ENCODE measurements at places on chromosomes 12 and 14.

DNA sequence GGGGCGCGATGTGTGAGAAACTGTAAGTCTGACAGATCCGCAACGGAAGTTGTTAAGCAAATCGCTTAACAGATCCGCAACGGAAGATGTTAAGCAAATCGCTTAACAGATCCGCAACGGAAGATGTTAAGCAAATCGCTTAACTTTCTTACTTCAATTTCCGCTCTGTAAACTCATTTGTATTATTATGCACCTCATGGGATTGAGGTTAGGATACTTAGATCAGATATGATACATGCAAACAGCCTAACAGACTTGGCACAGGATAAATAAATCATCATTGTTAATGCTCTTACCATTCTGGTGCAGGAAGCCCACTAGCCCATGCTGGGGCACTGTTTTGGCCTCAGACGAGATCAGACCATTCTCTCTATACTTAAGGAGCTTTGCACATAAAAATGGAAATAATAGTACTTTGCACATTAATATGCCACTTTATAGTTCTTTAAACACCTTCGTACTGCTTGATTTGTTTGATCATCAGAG is 399 bp downstream of the NCAPD2 start:
- DNase-seq, result no peak

DNA sequence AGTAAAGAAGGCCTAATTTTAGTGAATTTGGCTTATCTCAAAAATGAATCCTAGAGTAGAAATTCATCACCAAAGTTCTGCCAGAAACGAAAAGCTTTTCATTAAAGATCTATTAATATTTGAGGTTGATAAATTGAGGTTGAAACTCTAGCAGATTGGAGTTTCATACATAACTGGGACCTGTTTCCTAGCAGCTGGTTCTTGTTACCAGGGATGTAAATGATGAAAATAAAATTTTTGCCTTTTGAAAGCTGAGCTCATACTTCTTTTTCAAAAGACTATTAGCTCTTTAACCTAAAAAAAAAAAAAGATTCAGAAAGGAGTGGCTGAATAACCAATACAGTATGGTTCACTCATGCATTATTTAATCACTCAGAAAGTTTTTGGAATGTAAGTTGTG is 98.3 kb downstream of the PTGER2 start:
- DNase-seq, result no peak

DNA sequence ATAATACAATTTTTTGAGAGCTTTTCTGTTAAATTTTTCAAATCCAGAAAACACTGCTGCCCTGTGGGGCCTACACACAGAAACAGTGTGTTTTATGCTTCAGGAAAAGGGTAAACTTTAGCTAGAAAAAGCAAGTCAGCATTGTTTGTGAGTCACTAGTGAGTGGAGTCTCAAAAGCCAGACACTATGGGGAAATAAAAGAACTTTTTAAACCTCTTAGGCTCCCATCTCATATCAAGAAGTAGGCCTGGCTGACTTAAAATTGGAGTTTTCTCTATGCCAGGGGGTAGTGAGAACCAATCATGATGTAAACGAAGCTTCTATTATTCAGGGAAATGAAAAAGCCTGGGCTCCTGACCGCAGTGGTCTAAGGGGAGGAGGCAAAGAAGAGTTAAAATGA is 12.6 kb downstream of the GPR65 start:
- DNase-seq, result no peak

- DNase-seq, result no peak
Observed at GRCh38 chr14:34012978-34013720, 62.3 kb upstream of the EGLN3 start.

DNA sequence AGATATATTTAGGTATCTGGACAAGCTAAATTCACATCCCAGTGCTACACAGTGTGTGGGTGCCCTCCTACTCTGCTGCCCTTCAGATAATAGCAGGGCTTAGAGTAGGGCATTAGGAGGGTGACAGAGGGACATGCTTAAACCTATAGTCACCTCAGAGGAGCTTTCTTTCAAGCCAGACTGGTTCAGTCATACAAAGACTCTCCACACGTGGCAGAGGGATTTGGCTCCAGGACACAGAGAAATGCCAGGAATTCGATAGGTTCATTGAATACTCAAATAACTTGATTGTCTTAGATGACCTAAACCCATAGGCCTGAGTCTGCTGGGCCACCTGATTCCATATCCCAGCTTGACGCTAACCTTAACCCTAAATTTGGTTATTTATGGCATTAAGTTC is 163.5 kb downstream of the TPH2 start:
- DNase-seq, result no peak

- no peak for DNase-seq
Observed at GRCh38 chr14:68065322-68065721, 245.7 kb downstream of the RAD51B start.

DNA sequence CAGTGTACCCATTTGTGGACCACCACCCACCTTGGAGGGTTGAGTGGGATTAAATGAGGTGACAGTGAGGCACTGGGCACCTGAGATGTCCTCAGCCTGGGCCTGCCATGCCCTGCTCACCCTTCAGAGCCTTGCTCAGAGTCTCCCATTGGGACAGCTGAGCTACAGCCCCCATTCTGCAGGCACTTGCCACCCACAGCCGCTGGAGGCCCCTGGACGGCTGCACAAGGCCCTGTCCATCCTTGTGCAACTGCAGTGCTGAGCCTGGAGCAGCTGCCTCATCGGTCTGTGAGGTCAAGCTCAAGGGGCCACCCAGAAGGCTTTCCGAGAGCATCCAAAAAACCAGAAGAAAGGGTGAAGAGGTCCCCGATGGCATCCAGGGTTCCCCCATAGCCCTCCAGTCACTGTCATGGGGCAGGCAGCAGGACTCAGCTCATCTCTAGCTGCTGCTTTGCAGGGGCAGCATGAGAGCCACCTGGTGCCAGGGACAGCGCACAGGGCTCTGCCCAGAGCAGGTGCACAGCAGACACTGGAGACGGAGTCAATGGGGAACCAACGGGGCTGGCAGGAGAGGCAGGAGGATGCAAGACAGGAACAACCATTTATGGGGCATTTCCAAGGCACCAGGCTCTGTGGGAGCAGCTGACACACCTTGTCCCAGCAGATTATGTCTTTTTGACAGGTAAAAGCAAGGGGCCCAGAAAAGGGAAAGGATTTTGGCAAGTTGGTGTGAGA is 84.6 kb downstream of the ARL6IP4 start:
- DNase-seq, result no peak

DNA sequence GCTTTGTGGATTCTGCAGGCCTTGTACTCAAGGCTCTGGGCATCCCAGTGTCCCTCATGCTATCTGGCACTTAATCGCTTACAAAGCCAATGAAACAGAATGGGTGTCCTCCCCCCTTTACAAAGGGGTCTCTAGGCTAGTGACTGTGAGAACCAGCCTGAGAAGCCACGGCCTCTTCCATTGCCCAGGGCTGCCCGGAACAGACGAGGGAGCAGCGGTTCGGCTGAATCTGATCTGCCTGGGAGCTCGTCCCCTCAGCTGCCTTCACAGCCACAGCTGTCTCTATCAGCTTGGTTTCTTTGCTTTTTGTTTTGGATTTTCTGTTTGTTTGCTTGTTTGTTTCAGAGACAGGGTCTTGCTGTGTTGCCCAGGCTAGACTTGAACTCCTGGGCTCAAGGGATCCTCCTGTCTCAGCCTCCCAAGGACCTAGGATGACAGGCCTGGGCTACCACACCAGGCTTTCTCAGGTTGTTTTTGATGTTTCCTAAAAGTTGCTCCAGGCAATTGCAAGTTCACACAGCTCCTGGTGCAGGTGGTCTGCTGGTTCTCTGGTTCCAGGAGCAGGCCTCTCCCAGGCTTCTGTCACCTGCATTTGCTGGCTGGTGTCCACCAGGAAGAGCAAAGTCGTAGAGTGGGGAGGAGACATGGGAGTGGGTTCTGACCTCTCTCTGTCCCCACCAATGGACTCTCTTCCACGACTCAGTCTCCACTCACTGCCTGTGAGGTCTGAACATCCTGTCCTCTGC is 10.9 kb upstream of the RIN3 start:
- no peak for DNase-seq

- DNase-seq, result no peak
Observed at GRCh38 chr14:91170504-91171121, 56.7 kb downstream of the DGLUCY start.

DNA sequence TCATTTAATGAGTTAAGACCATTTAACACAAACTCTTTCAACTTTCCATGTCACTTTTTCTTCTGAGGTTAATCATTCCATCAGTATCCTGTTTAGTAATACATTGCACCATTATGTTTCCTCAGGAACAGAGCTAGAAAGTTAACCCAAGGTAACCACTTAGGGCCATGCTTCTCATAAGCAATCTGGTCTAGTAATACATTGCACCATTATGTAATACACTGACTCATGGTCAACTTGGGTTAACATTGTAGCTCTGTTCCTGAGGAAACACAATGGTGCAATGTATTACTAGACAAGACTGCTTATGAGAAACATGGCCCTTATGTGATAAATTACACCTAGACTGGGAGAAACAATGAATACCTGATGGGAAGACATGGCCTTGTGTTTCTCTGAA is 21.7 kb downstream of the ERH start:
- no peak for DNase-seq

DNA sequence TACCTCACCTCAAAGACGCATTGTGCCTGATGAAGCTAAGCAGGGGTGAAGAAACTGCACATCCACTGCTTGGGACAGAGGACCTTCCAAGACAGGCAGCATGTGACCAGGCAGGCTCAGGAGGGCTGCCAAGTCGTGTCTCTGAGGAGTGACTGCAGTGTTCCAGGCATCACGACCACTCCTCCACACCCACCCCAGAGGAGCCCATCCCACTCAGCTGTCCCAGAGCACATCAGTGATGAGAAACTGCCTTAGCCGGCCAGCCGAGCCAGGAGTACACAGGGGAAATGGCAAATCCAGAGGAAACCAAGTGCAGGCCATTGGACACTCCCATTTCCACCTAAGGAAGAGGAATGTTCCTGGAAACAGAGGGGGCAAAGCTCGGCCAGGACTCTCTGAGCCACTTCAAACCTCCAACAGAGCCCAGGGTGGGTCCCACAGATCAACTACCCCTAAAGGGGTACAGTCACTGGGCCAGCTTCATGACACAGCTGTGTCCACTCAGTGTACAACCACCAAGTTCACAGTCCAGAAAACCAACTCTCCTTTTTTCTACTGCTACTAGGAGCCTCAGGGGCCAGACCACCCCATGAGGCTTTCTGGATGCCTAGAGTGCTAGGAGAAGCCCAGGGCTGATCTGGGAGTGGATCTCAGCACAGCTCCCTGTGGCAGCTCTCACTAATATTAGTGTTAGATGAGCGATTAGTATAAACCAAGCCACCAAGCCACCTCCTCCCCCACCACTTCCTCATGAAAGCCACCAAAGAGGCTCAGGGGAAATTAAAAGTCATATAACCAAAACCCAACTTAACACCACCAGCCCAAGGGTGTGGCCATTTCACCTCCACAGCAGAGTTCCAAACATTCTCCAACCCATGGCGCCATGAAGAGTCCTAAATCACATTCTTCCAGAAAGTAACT is 15.4 kb downstream of the PXN start:
- peak; percentile 69 for DNase-seq

DNA sequence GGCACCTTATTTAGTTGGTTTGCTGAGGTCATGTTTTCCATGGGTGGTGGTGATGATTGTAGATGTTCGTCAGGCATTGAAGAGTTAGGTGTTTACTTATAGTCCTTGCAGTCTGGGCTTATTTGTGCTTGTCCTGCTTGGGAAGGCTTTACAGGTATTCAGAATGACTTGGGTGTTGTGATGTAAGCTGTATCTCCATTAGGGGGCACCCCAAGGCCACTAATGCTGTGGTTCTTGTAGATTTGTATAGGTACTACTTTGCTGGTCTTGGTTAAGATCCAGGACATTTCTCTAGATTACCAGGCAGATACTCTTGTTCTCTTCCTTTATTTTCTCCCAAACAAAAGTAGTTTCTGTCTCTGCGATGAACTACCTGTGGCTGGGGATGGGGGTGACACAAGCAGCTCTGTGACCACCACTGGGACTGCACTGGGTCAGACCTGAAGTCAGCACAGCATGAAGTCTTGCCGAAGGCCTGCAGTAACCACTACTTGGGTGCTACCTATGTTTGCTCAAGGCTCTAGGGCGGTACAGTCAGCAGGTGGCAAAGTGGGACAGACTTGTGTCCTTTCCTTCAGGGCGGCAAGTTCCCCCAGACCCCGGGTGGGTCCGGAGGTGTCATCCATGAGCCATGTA is 35.8 kb upstream of the FBXO33 start:
- peak; percentile 64 for DNase-seq

- no peak for DNase-seq
Observed at GRCh38 chr14:102508774-102509745, 516 bp downstream of the ANKRD9 start.

- no peak for DNase-seq
Observed at GRCh38 chr12:6377667-6377994, 2.3 kb upstream of the SCNN1A start.

GRCh38 chr12:85006206-85006605 is 29.9 kb downstream of the TSPAN19 start:
- DNase-seq, result no peak

DNA sequence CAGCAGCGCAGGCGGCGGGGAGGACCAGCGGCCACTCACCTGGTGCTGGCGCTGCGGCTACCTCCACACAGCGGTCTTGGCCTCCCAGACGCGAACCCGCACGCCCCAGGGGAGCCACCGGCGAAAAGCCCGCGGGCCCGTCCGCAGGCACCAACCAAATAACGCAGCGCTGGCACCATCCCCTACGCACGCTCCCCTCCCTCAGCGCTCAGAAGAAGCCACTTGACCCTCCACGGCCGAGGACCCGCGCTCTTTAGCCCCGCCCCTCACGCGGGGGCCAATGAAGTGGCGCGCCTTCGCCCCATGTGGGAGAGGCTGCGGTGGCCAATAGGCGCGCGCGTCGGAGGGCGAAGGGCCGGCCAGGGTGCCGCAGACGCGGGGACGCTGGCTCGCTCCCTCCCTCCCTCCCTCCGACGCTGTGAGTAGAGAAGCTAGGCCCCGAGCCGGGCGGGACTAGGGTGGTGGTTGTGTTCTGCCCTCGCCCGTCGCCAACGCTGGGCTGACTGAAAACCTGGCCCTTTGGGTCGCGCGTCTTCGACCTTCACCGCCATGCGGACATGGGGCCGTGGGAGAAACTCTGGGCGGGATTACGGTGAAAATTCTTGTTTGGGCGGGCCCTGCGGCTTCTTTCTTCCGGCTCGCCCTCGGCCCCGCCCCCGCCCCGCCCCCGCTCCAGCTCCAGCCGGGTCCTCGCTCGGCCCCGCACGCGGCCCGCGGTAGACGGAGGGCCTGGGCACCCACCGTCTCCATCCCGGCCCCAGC is at the start of the genes DMAC2L and L2HGDH:
Gene DMAC2L, plus strand, starts transcription at position 353 of the 762 bp plus-strand sequence. CDS start 9,164 bp downstream, outside the sequence.
Gene L2HGDH, minus strand, starts transcription at position 258 of the 762 bp plus-strand sequence. Its CDS starts 79 bp downstream, at position 179.
- DNase-seq, result peak; percentile 89

DNA sequence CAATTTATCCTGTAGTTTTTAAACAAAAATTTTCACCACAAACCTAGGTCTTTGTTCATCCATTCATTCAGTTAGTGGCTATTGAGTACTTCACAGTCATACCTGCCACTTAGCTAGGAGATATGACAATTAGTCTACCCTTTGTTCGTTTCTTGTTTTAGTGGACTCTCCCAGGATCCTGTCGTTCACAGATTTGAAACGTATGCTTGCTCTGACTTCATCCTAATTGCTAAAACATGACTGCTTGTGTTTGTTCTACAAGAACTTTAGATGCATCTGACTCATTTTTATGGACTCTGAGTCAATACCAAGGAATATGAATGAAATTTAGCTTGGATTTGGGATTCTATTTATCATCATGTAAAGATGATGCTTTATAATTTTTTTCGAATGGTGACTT is 69.5 kb downstream of the TBC1D30 start:
- DNase-seq, result no peak

GRCh38 chr12:10891937-10892336 is 7.9 kb upstream of the PRH1 start:
- DNase-seq, result no peak

Data from activated naive CD4-positive, alpha-beta T cell treated with anti-CD3 and anti-CD28 coated beads for 36 hours (primary cell).